Activated CD4-positive, CD25-positive, alpha-beta regulatory T cell treated with anti-CD3 and anti-CD28 coated beads, Interleukin-2, amount 50 U/mL, for 24 hours (primary cell): ENCODE measurements at places on chromosomes 2 and 18.

- ATAC-seq: no peak
Measured at GRCh38 chr2:62001431-62001830, 96.0 kb downstream of the COMMD1 start.

DNA sequence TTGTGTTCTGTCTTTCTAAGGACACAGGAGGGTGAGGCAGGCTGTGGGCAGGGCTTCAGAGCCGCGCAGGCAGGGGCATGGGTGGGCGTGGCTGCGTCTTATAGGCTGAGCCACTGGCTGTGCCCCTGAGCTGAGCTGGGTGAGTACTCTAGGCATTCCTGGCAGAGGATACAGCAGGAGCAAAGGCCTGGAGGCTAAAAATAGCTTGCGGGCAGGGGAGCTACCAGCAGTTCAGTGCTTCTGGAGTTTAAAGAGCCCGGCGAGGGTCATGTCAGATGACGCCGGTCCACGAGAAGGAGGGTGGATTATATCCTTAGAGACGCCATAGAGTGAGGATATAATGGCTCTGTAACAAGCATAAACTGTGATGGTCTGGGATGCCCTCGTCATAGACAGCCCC is 31.5 kb upstream of the PDIA6 start:
- no peak for ATAC-seq

DNA sequence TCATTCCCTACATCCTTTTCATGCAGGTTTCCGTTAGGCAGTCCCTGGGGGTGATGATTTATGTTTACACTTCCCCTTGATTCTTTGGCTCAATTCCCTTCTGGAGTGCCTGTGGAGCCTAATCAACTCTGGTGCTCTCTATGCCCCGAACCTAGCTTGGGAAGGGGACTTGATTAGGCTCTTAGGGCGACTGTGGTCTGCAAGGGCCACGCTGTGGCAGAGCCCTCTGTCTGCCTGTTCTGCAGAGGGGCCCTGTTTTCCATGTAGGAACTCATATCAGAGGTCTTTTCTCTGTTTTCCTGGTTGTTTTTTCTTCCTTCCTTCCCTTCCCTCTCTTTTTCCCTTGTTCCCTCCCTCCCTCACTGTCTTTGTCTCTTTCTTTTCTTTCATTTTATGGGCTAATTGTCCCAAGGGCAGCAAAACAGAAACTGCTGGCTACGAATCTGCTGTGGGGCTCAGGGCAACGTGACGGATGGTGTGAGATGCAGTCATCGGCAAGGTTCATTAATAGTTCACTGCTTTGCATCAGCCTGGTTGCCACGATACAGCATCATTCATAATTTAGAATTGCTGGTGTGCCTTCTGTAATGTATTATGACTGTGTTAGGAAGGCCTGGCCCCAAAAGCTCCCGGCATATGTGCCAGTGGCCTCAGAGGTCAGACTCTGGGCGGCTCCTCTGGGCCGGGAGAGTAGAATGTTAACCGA is 134.5 kb downstream of the NAPG start:
- ATAC-seq: no peak

DNA sequence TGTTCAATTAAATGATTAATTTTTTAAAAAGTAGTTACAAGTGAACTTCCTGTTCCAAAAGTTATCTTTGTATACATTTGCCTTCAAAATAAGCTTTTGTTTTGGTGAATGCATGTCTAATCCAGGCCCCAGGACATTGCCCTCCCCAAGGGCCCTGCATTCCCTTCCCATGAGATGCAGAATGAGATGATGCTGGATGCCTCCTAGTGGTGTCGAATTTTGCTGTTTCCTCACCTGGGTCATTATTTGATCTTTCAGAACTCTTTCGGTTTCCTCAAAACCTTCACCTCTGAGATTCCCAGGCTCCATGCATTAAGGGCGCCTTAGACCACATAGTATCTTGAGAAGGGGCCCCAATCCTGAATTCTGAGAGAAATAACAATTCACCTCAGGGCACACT is 728.8 kb downstream of the CNTNAP5 start:
- no peak for ATAC-seq

- no peak for ATAC-seq
Measured at GRCh38 chr2:139790807-139791752, 1010.9 kb upstream of the NXPH2 start.

DNA sequence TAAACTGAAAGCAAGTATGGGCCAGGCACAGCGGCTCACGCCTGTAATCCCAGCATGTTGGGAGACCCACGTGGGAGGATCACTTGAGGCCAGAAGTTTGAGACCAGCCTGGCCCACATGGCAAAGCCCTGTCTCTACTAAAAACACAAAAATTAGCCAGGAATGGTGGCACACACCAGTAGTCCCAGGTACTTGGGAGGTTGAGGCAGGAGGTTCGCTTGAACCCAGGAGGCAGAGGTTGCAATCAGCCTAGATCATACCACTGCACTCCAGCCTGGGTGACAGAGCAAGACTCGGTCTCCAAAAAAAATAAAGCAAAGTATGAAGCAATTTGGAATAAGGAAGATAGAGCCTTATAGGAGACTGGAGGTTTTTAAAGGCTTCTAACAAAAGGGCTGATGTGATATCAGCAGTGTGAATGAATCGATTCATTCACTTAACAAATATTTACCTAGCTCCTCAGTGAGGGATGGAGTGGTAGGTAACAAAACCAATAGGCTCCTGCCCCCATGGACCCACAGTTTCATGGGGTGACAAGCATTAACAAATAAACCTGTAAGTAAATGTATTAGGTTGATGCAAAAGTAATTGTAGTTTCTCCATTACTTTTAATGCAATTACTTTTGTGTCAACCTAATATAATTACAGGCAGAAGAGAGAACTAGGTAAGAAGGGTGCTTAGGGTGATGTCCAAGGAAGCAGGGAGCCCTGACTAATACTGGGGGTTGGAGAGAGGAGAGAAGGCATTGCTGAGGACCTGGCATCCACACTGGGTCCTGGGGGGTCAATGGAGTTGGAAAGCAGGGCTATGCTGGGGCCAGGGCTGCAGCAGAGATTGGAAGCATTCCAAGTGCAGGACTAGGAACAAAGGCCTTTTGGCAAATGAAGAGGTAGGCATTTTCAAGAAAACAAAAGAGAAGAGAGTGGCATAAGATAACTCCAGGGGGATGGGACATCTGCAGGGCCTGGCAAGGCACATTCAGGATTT is 195.4 kb upstream of the ARL4C start:
- ATAC-seq: no peak

GRCh38 chr2:168978461-168978861 is 52.7 kb downstream of the ABCB11 start:
- no peak for ATAC-seq

DNA sequence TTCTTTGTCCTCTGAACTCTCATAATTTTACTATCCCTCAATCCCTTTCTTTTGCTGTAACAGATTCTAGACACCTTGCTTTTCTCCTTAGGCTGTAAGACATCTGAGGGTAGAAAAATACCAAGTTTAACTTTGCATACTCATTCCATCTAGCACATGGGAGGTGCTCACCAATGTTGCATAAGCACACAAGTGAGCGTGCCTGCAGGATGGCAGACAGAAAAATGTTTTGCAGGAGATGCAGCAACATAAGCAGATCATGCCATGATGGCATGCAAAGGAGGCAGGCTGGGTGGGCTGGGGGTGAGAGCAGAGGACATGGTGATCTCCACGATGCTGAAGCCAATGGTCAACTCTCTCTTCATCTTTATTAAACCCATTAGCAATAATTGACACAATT is 24.1 kb downstream of the CYRIA start:
- ATAC-seq: no peak

DNA sequence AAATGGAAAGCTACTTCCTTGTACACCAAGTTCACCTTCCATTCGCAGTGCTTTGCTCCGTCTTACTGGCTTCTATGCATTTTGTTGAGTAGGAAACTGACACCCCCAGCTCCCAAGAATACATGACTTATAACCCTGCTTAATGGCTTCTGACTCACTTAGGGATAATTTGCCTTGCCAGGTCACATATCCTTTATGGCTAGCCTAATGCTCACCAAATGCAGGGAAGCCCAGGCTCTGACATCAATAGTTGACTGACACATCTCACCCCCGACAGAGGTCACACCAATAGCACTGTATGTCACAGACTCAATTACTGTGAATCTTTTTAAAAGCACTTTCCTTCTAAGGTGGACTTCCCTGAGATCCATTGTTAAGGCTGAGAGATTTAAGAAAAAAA is 147.2 kb downstream of the DTNA start:
- no peak for ATAC-seq

DNA sequence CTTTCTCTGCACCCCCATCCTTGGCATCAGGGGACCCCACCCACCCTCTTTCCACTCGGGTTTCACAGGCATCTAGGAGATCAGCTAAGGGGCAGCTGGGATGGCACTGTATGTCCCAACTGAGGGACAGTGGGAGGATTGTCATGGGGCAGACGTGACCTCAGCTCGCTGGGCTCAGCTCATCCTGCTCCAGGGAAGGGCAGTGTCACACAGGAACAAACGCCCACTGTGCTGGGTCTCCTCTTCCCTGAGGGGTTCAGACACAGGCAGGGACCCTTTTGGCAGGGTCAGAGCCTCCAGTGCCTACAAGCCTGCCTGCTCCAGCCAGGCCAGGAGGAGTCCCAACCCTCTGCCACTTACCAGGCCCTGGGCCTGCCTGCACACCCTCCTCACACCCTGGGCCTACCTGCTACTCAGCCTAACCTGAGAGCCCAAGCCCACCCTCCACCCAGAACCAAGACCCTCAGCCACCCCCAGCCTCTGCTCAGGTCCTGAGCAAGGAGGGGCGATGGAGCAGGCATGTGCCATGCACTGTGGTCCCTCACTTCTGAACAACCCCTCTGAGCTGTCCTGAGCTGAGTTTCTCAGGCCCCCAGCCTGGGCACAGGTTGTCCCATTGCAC is 68.2 kb downstream of the HS1BP3 start:
- ATAC-seq: no peak

- peak; percentile 17 for ATAC-seq
Measured at GRCh38 chr2:29576231-29576630, 345.2 kb downstream of the ALK start.

DNA sequence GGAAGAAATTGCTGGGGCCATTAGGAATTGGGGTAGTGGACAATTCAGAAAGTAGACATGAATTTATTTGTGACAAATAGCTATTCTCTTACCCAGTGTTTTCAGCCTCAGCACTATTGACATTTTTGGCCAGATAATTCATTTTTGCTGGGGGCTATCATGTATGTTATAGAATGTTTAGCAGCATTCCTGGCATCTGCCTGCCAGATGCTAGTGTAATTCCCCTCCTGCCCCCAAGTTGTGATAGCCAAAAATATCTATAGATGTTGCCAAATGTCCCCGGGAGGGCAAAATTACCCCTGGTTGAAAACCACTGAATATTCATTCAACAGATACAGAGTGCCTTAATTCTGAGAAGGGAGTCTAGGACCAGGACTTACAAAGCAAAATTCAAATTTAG is 183.6 kb downstream of the BABAM2 start:
- no peak for ATAC-seq

- no peak for ATAC-seq
Measured at GRCh38 chr2:230866756-230867523, 2.2 kb downstream of the ITM2C start.

GRCh38 chr2:79670198-79670597 is 157.3 kb downstream of the CTNNA2 start:
- no peak for ATAC-seq

- ATAC-seq: no peak
Measured at GRCh38 chr2:158395166-158395565, 61.4 kb downstream of the CCDC148 start.

GRCh38 chr2:119198240-119198840 is 25.3 kb upstream of the STEAP3 start:
- no peak for ATAC-seq

GRCh38 chr18:74775239-74775638 is 177.6 kb downstream of the ZNF407 start:
- ATAC-seq: no peak

DNA sequence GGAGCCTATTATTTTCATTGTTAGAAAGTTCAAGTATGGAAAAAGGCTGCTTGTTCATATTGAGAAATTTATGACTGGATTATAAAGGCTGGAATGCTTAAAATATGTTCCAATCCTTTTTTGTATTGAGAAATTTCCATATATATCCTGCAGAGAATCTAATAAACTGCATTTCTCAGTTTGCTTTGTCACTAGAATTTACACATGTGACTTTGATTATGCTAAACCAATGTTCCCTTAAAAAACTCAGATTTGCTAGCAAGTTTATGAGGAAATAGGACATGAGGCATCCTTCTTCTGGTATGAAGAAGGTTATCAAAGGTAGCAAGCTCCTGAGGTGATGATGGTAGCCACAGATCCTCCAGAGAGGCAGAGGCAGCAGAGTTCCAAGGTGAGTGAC is 29.2 kb upstream of the DSEL start:
- ATAC-seq: no peak

DNA sequence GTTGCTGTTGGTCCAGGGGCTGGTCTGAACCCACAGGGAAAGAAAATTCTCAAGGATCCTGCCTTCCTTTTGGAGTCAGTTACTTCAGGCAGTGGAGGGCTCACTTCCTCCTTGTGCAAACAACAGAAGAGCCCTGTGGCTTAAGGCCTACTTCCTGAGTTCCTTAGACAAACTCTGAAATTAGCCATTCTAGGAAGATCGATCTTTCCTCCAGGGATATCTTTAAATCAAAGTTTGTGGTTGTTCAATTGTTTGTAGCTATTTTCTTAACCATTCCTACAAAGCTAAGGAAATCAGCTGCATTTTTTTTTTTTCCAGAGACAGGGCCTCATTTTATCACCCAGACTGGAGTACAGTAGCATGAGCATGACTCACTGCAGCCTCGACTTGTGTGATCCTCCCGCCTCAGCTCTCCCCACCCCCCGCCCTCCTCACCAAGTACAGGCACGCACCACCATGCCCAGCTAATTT is 156.0 kb downstream of the TANC1 start:
- no peak for ATAC-seq

GRCh38 chr2:15031745-15032240 is 399.3 kb downstream of the LRATD1 start:
- no peak for ATAC-seq

GRCh38 chr2:8543060-8543382 is 138.8 kb upstream of the ID2 start:
- ATAC-seq: peak; percentile 58

GRCh38 chr2:235105821-235106359 is 154.1 kb downstream of the SH3BP4 start:
- ATAC-seq: no peak

DNA sequence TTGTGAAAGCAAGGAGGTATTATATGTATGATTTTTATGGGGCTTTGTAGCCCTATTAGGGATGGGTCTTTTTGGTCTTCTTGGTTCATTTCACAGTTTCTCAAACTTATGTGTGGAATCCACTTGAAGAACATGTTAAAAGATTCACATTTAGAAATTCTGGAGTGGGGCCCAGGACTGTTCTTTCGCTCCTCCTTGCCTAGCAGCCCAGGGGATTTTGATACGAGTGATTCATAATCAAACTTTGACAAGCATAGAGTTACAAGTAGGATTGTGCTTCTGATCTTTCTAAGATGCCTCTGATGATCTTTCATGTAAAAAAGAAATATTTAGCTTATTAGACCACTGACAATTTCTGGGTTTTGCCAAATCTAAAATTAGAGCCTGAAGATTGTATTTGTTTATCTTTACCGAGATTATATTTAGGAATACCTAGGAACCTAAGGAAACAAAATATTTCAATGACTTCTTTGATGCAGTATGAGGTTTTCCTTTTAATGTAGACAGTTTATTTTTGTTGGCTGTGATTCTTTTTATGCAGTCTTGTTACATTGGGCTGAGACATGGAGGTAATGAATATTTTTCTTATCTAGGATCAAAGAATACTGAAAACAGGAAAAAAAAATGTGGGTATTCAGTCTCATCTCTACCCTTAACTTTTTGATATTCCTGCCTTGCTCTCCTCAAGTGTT is 324.0 kb downstream of the PARD3B start:
- no peak for ATAC-seq
